Femur (tissue), 1 donor: ENCODE measurements at places on chromosomes 1 and 21.
A peak's percentile ranks its signal among the peaks of the same experiment; 100 is the strongest.

- DNase-seq, result no peak
These were observed 25.0 kb upstream of the CHRM3 start for GRCh38 chr1:239361403-239361802.

GRCh38 chr1:10909697-10910680 lies 102.5 kb upstream of the TARDBP start:
- DNase-seq, result no peak

- DNase-seq, result no peak
These were observed 9.8 kb downstream of the ERI3 start for GRCh38 chr1:44345187-44345775.

- DNase-seq, result no peak
These were observed 5.8 kb upstream of the ITGB2 start for GRCh38 chr21:44926331-44927101.

GRCh38 chr1:94296018-94296417 lies 58.6 kb upstream of the ARHGAP29 start:
- no peak for DNase-seq

DNA sequence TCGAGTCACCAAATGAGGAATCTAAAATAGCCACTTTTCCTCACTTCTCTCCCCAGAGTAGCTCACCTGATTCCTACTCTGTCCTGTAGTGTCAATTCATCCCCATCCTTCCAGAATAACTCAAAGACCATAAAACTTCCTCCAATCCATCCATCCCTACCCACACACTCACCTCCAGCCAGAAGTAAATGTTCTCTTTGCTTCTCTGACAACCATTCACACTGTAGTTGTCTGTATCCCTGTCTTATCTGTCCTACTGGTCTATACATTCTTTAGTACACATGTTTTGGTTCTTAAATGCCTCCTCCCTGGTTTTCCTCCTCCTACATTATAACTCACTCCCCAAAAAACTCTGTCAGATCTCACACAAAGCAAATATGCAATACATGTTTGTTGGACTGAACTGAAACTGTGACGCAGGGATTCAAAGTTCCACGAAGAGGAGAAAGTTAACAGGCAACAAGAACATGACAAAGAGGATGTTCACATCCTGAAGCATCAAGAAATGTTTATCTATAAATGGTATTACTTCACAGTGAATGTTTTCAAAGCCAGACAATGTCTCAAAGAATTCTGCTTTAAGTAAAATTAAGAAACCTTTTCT lies 11.0 kb downstream of the TP53BP2 start:
- DNase-seq, result no peak

GRCh38 chr1:10824821-10825540 lies 28.5 kb upstream of the CASZ1 start:
- DNase-seq, result no peak

DNA sequence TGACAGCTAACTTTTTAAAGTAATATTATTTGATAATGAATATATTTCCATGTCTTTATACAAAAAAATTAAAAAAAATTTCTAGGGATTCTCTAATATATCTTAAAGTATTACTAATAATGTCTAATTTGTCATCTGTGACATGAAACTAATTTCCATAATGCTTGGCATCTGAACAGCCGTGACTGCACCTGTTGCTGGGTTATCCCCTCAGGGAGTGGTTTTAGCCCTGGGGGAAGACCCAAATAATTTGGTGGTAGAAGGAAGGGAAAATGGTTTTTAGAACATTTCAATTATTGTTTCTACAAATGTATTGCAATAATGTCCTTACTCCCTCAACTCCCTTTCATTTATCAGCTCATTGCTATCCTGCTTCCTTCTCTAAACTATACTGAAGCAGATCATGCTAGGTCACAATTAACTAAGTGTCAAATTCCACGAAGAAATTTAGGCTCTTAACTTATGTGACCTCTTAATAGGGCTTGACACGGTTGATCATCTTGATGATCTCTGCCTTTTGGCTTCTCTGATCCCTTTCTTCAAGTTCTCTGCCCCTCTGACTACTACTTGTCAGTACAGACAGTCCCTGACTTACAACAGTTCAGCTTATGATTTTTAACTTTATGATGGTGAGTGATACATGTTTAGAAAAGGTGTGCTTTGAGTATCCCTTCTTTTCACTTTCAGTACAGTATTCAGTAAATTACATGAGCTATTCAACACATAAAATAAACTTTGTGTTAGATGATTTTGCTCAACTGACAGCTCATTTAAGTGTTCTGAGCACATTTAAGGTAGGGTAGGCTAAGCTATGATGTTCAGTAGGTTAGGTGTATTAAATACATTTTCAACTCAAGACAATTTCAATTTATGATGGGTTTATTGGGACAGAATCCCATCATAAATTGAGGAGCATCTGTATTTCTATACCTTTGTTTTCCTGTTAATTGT lies 26.4 kb upstream of the DPH5 start:
- no peak for DNase-seq

DNA sequence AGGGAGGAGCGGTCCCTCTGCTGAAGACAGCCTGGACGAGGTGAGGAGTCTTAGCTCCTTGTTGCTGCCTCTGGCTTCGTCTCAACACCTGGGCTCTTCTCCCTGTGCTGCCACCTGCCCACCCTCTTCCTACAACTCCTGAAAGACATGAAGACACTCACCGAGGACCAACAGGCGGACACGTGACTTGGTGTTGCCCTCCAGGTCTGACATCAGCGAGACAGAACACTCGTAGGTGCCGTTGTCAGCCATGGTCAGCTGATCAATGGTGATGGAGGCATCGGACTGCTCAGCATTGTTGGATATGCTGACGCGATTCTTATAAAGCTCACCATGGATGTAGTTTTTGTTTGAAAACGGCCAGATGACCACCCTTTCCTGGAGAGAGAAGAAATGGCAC lies 21.4 kb downstream of the GPA33 start:
- DNase-seq, result no peak

GRCh38 chr1:110085671-110086070 lies 15.2 kb upstream of the ALX3 start:
- no peak for DNase-seq

DNA sequence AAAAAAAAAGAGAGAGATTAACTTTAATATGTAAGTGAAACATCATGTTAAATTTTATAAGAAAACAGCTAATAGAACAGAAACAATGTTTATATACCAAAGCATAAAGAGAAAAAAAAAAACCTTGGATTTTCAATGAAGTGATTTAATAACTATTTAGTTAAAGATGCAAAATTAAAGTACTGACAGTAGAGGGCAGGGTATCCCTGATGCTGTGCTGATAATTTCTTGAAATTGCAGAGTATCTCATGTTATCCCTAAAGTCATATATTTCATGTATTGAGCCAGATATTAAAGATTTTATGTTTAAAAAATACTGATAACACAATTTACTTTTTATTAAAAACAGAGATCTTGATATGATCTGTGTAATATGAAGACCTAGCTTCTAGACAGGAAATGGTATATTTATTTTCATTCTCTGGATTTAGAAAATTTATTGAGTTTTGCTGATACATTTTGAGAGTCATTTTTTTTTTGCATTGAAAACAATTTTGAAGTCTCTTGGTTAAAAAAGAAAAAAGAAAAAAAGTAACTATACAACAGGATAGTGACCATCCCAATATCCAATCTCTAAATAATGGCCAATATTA lies 273.2 kb downstream of the USP25 start:
- no peak for DNase-seq

- no peak for DNase-seq
These were observed 191.8 kb upstream of the SAMSN1 start for GRCh38 chr21:14737922-14738321.

GRCh38 chr1:212512816-212513559 lies 80.3 kb downstream of the NENF start:
- DNase-seq, result no peak

- no peak for DNase-seq
These were observed 840.4 kb downstream of the USP25 start for GRCh38 chr21:16570171-16570570.

DNA sequence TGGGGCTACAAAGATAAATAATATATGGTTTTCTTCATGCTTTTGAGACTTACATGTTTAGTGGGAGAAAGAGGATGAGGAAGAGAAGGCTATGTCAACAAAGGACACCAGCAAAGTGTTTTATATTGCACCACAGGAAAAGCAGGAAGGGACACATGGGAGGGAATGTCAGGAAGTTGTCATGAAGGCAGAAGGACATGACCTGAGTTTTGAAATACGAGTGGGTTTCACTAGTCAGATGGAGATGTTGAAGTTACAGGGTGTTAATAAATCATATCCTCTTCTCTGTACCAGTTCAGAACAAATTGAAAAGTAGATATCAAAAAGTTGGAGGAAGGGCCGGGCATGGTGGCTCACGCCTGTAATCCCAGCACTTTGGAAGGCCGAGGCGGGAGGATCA lies 18.2 kb upstream of the AGO1 start:
- no peak for DNase-seq

DNA sequence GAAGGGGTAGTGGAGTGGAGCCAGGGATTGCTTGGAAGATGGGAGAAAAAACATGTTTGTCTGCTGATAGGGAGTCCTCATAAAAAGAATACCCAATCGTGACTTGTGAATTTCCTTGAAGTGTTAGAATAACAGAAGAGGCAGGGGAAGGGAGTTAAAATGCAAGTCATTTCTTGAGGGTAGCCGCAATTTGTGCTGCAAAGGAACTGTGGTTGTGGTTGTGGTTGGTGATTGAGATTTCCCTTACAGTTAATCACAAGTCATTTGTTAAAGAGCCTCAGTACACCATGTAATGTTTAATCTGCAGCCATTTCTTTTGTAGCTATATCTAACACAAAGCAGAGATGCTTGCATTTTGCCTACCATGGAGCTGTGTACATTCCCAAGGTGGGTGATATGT lies 38.5 kb upstream of the EGLN1 start:
- no peak for DNase-seq

DNA sequence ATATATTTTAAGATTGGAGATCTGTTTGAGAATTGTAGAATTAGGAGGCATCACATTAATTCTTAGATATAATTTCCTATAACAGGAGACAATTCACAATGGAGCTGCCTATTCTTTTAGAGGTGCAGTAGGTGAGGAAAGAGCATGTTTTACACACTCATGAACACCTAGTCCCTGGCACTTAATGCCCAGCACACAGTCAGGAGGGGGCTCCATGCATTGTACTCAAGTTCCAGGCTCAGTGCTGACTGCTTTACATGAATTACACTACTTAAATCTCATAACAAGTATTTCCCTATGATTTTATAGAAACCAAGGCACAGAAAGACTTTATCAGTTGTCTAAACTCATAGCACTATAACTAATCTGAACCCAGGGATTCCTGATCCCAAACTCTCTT lies 360 bp upstream of the GBP3 start:
- no peak for DNase-seq

- no peak for DNase-seq
These were observed 85.9 kb upstream of the WARS2 start for GRCh38 chr1:119226321-119226720.

DNA sequence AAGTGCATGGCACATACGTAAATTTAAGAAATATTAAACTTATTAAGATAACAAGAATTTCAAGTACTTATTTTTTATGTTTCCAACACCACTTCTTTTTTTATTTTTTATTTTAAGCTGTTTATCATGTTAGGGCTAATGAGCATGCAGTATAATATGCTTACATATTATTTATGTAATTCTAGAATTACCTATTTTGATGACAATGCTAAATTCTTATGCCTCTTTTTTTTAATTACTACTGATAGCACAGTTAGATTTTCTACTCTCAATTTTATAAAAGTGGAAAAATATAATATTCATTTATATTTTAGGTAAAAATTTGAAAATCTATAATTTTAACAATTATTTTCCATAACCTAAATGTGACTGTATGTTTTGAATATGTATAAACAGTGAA lies 713.0 kb downstream of the MRPL39 start:
- DNase-seq, result no peak

GRCh38 chr21:46229133-46229922 lies 754 bp upstream of the LSS start:
- no peak for DNase-seq

DNA sequence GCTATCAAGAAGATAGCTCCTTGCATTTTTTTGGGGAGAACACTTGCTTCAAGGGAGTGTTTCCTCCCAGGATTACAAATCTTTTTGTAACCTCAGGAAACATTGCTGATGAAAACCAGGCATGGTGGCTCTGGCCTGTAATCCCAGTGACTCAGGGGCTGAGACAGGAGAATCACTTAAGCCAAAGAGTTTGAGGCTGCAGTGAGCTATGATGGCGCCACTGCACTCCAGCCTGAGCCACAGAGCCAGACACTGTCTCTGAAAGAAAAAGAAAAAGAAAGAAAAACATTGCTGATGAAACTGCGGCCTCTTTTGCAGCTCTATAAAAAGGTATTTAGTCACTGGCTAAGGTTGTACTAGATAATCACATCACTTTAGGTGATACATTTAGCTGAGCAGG lies 7.3 kb downstream of the RNU1-2 start:
- peak; percentile 44 for DNase-seq

- DNase-seq, result no peak
These were observed 257.5 kb upstream of the PRMT6 start for GRCh38 chr1:106798991-106799390.

GRCh38 chr1:152539901-152540300 lies 25.6 kb downstream of the CRCT1 start:
- DNase-seq, result no peak

GRCh38 chr1:160954158-160955104 lies at the start of gene ITLN2:
ITLN2 (minus strand) TSS chr1:160954809; CDS start chr1:160954741, 68 bp downstream.
- no peak for DNase-seq

- DNase-seq, result peak; percentile 35
These were observed 15.2 kb downstream of the PRR9 start for GRCh38 chr1:153232553-153232952.

- DNase-seq, result no peak
These were observed 2.7 kb downstream of the DDX20 start for GRCh38 chr1:111758373-111758772.

DNA sequence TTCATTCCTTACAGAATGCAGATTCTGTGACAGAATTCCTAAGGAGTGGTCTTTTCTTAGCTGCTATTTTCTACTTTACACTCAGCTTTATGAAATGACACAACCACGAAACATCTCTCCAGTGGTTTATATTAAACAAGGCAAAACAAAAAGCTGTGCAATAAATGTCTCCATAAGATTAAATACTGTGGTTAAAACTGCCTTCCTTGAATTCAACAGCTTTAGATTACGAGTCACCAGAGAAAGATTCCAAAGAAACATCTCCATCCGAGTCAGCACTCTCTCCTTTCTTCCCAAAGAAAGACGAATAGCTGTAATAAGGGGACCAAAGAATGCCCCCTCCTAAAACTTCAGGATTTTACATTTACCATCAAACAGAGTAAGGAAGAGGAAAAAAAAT lies 4.6 kb upstream of the C1orf87 start:
- DNase-seq, result no peak

DNA sequence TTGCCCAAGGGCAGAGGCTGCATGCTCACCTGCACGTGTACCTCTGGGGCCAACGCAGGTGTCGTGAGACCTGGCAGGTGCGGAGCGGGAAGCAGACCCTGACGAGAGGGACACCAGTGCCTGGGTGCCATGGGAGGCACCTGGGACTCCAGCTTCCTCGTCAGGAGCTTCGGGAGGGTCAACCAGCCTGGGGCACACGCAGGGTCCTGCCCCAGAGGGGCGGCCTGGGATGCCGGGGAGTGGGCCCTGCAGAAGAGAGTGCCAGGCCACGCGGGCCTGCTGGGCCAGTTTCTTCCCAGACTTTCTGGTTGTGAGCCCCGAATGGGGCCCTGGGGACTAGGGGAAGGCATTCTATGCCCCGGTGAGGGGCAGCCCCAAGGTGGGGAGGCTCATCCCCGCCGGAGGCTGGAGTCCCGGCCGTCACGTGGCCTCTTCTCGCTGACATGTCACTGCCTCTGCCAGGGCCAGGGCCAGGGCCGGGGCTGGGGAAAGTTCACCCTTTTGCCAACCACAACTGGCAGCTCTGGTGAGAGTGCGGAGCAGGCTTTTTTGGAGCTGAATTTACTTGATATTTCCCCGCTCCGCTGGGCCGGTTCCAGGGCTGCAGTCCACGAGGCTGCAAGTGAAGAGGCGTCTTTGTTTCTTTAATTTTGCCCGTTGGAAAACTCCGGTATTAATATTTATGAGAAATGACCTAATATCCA lies 38.5 kb upstream of the ACTRT2 start:
- DNase-seq, result peak; percentile 61
